Mesenchymal stem cell (in vitro differentiated cells and primary cell): ENCODE measurements at places on chromosomes 5 and 9.
A peak's percentile ranks its signal among the peaks of the same experiment; 100 is the strongest.

GRCh38 chr9:34884747-34885189, 73.3 kb upstream of the PHF24 start:
- DNase-seq = no peak

DNA sequence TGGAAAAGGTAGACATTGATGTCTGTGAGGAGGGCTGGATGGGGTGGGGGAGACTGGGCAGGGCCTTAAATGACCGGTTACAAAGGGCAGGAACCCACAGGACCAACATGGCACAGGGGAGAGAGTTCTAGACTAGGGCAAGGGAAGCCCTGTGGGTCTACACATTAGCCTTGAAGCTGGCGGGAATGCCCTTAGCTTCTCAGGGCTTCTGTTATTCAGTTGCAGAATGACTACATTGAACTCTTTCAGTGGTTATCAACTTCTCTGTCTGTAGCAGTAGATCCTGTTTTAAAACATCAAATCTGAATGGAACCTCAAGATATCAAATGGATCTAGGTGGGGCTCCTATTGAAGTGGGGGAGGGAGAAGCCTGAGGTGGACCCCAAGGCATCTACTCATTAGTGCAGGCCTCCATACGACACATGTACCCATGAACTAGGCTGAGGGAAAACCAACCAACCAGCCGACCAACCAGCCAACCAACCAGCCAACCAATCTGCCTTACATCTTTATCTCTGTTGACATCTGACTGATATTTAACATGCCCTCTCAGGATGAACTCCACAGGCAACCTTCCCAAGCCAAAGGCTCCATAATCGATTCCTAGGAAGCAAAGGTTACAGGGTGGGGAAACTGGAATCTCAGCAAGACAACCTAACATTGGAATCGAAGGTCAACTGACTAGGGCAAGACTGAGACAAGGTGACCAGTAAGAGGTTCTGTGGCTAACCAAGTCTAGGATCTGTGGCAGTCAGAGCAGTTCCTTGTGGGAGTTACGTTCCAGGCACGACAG, 48.3 kb downstream of the DAP start:
- DNase-seq = no peak

DNA sequence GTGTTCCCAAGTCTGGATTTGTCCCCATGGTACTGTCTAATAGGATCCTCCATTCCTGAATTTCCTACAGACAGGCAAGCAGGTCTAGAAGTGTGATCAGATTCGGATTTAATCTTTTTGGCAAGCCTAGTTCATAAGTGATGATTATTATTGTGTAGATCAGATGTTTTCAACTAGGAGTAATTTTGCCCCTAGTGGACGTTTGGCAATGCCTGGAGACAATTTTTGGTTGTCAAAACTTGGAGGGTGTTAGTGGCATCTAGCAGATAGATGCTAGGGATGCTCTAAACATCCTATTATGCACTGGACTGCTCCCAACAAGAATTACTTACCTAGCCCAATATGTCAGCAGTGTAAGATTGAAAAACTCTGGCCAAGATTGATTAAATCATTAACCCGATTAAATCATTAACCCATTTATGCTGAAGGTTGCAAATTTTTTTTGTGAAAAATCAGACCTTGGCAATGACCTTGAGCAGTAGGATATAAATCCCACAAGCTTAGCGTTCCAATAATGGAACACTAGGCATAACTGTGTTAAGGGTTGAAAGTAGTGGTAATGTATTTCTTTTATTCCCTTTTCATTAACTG, 28.2 kb downstream of the TCERG1 start:
- DNase-seq = no peak

DNA sequence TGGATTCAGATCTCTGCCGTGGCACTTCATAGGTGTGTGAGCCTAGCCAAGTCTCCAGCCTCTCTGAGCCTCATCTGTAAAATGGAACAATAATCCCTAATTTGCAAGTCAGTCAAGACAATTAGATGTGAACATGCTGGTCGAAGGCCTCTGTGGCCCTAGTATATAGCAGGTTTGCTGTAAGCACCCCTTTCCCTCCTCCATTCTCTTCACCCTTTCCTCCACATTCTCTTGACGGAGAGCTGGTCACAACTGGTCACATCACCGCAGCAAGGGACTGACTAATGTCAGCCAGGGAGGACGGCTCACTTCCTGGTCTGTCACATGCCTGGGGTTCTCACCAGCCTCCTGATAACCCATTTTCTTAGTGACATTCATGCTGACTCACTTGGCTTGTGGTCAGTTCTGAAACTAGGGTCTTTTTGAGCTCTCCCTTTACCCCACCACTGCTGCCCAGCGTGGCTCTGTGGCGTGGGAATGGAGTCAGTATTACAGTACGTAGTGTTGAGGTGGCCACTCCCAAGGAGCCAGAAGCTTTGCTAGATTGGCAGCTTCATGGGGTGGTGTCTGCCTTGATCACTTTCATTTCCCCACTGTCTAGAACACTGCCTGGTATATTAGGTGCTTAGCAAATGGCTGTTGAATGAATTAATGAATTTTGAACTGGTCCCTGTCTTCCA, 47.8 kb downstream of the ERGIC1 start:
- DNase-seq = peak; percentile 93

DNA sequence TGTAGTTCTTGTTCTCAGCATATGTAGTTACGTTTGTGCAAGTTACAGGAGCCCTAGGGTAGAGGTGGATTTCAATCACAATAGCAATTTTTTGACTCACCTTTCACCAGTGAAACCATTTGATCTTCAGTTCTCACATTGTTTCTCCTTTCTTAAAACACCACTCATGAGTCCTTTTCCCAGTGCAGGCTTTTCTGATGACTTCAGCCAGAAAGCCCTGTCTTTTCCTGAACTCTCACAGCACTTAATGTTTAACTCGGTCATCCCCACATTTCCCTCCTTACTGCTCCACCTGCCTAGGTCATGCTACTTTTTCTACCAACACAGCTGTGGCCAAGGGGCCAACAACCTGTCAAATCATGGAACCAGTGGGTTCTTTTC, 37.9 kb downstream of the ARHGEF28 start:
- no peak for DNase-seq

GRCh38 chr5:144659634-144660227, 489.1 kb downstream of the KCTD16 start:
- no peak for DNase-seq
